MCF 10A (cell line): ENCODE measurements at places on chromosomes 2 and 18. TPM values are rescaled to one million over a fixed set of nuclear protein-coding genes. Genes with fewer than 3 reads are reported as not detected.

ABCB11 gene
- total RNA-seq, result 0.05 TPM in 1 of 2 replicates, not detected in the other

DNA sequence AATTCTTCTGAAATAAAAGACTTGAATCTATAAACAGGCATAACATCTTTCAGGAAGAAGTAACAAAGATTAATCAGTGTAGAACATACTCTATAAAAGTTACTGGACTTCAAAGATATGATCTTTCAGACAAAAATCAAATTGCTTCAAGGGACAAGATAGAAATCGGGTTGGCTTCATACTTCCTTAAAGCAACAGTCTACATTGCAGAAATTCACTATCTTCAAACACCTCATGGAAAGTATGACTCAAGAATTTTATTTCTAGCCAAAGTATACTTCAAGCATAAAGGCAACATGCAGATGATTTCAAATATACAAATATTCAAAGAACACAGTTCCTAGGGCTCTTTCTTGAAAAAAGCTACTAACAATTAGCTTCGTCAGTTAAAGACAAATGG is 240.7 kb downstream of the SRBD1 start:
- no peaks in the 10 kb centered on the region for H3K4me1 ChIP-seq
- no peak overlapping the region for H3K27ac ChIP-seq
- DNase-seq, result no peak
- no peak overlapping the region for H3K4me3 ChIP-seq
- no peaks in the 10 kb centered on the region for H3K27me3 ChIP-seq

GRCh38 chr2:124149571-124149970 is 124.5 kb downstream of the CNTNAP5 start:
- peaks cover 4% of the 10 kb centered on the region for H3K4me1 ChIP-seq
- no peaks in the 10 kb centered on the region for H3K27me3 ChIP-seq
- DNase-seq, result no peak
- no peaks in the 10 kb centered on the region for H3K36me3 ChIP-seq
- no peak overlapping the region for H3K4me3 ChIP-seq

GRB14 gene
- total RNA-seq, result 1.5 and 2.0 TPM in 2 replicates

DNA sequence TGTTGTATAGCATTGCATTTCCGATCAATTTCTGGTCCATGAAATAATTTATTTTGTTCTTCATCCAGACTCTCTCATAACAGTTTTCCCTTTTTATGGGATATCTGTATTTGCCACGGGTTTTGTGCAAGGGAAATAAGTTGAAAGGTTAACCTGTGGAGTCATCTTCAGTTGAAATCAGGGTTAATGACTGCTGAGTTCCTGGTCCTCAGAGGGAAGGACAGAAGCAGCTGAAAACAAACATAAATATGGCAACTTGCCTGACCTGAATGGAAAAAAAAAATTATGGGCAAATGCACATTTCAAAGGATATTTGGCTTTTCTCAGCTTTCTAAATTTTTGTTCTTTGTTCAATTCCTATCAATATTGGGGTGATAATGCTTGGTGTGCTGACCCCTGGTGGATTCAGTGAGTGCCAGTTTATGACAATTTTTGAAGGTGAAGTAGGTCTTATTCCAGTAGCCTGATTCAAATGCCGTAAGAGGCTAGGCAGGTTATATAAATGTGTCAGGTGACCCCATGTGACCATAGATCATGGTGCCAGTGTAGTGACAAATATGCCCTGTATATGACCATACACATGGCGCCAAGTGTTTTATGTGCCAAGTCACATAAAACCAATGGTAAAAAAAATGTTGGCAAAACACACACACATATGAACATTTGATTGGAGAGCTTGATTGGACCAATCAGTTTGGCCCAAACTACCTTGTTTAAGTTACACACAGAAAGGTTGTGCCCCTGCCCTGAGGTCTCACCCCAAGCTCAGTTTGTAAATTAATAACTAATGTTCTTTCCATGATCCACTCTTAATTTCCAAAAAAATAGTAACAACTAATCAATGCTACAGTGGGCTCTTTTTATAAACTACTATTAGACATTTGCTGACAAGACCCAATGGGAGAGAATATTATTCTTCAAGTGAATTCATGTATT is 47.6 kb upstream of the FAM124B start:
- no peak overlapping the region for H3K4me3 ChIP-seq
- no peaks in the 10 kb centered on the region for H3K27me3 ChIP-seq
- peak; percentile 43 for DNase-seq
- no peak overlapping the region for H3K27ac ChIP-seq
- H3K36me3 ChIP-seq, result no peaks in the 10 kb centered on the region

GRCh38 chr2:3076848-3077642 is 300.6 kb downstream of the EIPR1 start:
- no peak overlapping the region for H3K4me3 ChIP-seq
- no peak overlapping the region for H3K27ac ChIP-seq
- DNase-seq, result no peak
- no peaks in the 10 kb centered on the region for H3K4me1 ChIP-seq

DNA sequence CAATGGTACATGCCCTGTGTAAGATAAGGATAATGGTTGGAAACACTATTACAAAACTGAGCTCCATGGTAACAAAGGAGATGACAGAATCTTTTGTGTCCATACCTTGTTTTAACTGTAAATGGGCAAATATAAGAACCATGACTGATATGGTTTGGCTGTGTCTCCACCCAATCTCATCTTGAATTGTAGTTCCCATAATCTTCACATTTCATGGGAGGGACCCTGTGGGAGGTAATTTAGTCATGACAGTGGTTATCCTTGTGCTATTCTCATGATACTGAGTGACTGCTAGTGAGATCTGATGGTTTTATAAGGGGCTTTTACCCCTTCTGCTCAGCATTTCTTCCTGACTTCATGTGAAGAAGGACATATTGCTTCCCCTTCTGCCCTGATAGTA is 211.7 kb upstream of the RGPD4 start:
- H3K27me3 ChIP-seq, result no peaks in the 10 kb centered on the region
- no peaks in the 10 kb centered on the region for H3K36me3 ChIP-seq
- no peak overlapping the region for H3K4me3 ChIP-seq
- no peaks in the 10 kb centered on the region for H3K4me1 ChIP-seq

DNA sequence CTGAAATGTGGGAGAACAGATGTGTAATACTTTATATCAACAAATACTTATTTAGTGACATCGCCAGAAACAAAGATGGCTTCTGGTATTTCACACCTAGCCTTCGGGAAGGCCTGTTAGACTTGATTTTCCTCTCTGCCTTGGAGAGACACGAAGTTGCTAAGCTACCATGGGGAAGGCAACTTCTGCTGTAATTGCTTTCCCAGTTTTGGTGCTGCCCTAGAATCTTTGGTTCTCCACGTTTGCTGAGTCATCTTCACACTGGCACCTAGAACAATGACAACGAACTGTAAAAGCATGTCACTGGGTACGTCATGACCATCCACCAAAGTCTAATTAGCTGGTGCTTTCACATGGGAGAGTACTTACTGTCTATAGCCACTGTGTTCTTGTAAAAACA is 58.7 kb upstream of the ACTR3 start:
- no peak overlapping the region for H3K27ac ChIP-seq
- DNase-seq, result peak; percentile 48
- H3K4me3 ChIP-seq, result no peak overlapping the region

DNA sequence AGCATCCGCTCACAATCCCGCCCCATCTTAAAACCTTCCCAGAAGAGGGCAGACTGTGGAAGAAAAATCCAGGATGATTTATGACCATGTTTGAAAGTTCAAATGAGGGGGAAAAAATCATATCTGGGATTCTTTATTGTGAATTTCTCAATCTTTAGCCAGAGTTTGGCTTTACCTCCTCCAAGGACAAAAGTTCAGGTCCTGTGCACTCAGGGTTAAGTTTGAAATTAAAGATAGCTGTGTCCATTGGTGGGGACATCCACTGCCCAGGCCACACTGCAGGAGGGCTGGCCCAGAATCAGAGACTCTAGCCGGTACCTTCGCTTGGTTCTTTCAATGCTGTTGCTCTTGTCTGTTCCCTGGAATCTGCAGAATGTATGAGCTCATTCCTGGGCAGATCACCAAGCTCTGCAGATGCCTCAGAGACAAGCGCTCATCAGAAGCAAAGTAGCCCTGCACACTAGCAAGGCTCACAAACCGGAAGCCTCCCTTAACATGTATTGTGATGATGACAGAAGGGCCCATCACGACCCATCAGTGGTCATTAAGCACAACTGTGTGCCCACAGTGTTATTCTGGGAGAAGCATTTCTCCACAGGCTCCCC is 375.3 kb upstream of the KLHL29 start:
- no peaks in the 10 kb centered on the region for H3K36me3 ChIP-seq
- no peaks in the 10 kb centered on the region for H3K4me1 ChIP-seq
- H3K27ac ChIP-seq, result peak overlapping the region; percentile 5
- H3K4me3 ChIP-seq, result no peak overlapping the region
- DNase-seq, result peak; percentile 36

VWC2L gene
- not detected in 2 replicates for total RNA-seq

GRCh38 chr2:27721335-27721734 is 50.2 kb upstream of the MRPL33 start:
- H3K4me1 ChIP-seq, result peaks cover 36% of the 10 kb centered on the region
- peak overlapping the region; percentile 20 for H3K27ac ChIP-seq
- H3K27me3 ChIP-seq, result no peaks in the 10 kb centered on the region
- H3K4me3 ChIP-seq, result no peak overlapping the region
- H3K36me3 ChIP-seq, result no peaks in the 10 kb centered on the region

ANKAR gene
- total RNA-seq, result 4.6 and 5.1 TPM in 2 replicates

- peaks cover 26% of the 10 kb centered on the region for H3K4me1 ChIP-seq
- H3K27ac ChIP-seq, result peak overlapping the region; percentile 94
- peak overlapping the region; percentile 65 for H3K4me3 ChIP-seq
- no peaks in the 10 kb centered on the region for H3K36me3 ChIP-seq
- H3K27me3 ChIP-seq, result no peaks in the 10 kb centered on the region
- peak; percentile 83 for DNase-seq
Observed at GRCh38 chr2:143901185-143901842, 618.6 kb downstream of the ZEB2 start.

NFU1 gene
- total RNA-seq, result 29.5 and 32.3 TPM in 2 replicates

GTF2A1L gene
- total RNA-seq, result not detected in 2 replicates

GRCh38 chr2:109710505-109711229 is 83.4 kb upstream of the RGPD5 start:
- no peaks in the 10 kb centered on the region for H3K36me3 ChIP-seq
- DNase-seq, result no peak
- H3K27ac ChIP-seq, result no peak overlapping the region
- H3K4me3 ChIP-seq, result no peak overlapping the region
- H3K27me3 ChIP-seq, result no peaks in the 10 kb centered on the region
